ENCODE measurements at places on chromosomes 11 and 22.

DNA sequence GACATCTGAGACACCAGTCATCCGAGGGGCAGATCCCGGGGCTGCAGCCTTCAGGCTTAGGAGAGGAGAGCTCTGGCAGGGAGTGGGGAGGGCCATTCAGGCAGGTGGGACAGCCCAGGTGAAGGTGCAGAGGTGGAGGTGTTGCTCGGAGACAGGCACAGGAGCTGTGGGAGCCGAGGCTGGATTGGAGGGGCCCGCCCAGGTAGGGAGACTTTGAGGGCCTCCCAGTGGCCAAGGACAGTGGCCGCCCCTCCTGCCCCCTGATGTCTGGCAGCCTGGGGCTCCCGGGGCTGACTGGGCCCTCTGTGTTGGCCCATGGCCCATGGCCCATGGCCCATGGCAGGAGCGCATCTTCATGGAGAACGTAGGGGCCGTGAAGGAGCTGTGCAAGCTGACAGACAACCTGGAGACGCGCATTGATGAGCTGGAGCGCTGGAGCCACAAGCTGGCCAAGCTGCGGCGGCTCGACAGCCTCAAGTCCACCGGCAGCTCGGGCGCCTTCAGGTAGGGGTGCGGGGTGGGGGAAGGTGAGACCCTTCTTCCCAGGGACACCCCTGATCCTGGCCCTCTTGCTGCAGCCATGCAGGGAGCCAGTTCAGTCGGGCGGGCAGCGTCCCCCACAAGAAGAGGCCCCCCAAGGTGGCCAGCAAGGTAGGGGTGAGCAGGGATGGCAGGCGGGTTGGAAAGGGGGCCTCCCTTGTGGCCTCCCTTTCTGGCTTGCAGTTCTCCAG lies 13.3 kb downstream of the TMEM258 start:
- no peak for DNase-seq

DNA sequence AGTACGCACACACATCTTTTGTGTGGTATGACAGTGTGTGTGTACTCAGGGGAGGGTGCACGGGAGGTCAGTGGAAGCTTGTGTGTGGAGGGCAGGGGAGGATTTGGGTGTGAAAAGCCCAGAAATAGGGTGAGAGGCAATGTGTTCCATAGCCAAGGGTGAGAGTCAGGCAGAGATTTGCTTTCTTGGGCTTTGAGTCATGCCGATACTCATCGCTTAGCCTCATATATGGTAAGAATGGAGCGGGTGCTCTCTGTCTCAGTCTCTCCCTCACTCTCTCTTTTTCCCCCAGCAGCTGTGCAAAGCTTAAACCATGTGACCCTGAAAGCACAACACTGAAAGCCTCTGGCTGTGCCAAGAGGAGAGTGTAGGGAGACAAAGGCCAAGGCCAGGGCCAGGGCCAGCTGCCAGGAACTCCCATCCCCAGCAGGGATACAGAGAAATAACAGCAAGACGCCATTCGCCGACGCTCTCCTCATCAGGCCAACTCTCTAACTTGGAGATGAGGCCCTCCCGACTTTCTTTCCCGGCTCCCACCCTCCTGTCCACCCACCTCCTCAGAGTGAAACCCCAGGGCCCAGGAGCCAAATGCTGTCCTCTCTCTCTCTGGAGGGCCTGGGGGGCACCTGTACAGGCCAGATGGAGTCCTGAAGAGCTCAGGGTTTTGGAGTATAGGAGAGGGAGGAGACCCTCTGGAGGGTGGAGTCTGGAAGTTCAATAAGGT lies 20.3 kb upstream of the MICAL3 start:
- no peak for DNase-seq

- no peak for DNase-seq
These were observed 241.9 kb downstream of the SOX6 start for GRCh38 chr11:16114431-16114830.

DNA sequence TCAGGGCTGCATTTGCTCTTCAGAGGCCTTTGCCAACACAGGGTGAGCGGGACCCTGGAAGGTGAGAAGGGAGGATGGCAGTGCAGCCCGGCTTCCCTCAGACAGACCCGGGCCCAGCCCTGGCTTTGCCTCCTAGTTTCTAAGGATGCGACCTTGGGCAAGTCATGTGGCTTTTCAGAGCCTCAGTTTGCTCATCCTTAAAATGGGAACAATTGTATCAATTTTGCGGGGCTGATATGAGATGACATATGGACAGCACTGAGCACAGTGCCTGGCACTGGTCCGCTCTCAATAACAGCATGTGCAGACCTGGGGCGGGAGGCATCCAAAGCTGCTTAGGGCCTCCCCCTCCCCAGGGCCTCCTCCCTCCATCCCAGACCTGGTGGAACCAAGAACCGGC lies 74.7 kb upstream of the THY1 start:
- no peak for DNase-seq

GRCh38 chr22:39212721-39213376 lies 31.9 kb downstream of the PDGFB start:
- DNase-seq: peak; percentile 71

DNA sequence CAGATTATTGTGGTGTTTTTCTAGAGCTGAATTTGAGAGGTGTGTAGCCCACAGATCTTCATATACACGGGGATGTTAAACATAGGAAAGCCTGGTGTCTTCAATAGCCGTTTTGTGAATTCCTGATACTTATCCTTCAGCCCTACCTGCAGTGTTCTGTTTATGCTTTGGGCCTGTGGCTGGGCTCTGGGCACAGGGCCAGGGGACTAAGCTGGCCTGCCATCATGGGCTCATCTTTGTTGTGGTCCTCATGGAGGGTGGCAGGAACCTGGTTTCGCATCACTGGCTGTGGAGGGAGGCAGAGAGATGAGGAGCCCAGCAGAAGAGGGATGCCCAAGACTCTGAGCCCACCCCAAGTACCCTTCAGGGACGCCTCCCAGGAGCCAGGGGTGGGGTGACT lies 112.4 kb downstream of the CACNA1I start:
- no peak for DNase-seq

- no peak for DNase-seq
These were observed 107.9 kb downstream of the NAT10 start for GRCh38 chr11:34213366-34213765.

DNA sequence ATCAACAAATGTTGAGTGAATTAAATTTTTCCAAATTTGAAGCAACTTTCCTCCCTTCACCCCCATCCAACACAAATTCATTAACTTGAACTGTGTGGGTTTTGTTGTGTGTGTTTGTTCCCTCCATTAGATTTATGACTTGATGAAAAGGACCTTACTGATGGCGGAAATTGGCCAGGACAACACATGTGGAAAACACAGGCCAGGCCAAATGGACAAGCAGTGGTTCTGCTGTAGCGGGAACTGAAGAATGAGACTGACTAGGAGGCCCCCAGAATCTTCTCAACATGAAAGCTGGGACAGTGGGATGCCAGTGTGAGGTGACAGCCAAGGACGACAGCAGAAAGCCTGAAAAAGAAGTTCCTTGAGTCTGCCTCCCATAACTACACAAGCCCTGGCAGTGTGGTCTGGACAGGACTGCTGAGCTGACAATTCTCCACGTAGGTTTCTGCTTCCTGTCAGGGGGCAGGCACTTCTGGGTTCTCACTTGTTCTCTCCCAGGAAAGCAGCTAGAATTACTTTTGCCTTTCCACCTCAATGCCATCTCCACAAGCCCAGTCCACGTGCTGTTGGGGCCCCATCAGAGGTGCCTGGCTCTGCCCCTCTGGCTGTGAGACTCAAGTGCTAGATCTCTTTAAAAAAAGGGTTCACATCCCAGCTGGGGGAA lies 94.3 kb downstream of the ETS1 start:
- no peak for DNase-seq

GRCh38 chr11:121654259-121654842 lies 201.6 kb upstream of the SORL1-AS1 start:
- no peak for DNase-seq

- no peak for DNase-seq
These were observed 21.8 kb downstream of the MS4A4E start for GRCh38 chr11:60221181-60221580.

GRCh38 chr22:48902001-48902869 lies 925.4 kb downstream of the BRD1 start:
- peak; percentile 61 for DNase-seq

GRCh38 chr11:119585043-119585781 lies 143.8 kb downstream of the NECTIN1 start:
- DNase-seq: no peak

DNA sequence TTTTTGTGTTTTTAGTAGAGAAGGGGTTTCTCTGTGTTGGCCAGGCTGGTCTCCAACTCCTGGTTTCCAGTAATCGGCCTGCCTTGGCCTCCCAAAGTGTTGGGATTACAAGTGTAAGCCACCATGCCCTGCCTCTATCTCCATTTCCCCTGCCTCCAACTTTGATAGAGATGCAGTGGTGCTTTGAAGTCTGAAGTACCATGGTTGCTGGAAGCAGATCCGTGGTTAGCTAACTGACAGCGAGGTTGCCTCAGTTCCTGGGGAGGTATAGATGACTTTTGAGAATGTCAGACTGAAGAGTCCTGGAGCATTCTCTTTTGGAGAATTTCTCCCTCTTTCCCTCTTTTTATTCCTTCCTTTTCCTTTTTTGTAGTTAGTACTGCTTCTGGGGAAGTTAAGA lies 111.5 kb upstream of the RRM1 start:
- DNase-seq: no peak

GRCh38 chr11:18245396-18245795 lies 3.1 kb downstream of the SAA2 start:
- DNase-seq: no peak
